CD4-positive, alpha-beta T cell treated with Interleukin-2 at 100 ng/mL for 4 hours (primary cell): ENCODE measurements at places on chromosomes 4 and X.

GRCh38 chr4:182015014-182015413 lies 228.2 kb upstream of the TENM3 start:
- no peak for DNase-seq

DNA sequence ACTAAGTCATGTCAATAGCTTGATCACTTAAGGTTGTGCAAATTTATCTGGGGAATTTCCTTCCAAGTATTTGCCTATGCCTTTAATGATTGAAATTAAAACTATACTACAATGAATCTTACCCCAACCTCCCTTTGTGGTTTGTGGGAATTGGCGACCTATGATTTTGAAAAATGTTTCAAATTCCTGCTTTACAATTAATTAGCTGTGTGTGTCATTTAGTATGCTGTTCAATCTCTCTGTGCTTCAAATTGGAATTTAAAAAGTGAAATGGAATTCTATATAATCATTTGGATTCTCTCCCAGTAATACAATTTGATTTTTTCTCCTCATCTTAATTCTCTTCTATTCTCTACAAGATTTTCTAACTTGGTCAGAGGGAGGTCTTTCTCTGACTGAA lies 2319.5 kb downstream of the ARAP2 start:
- DNase-seq: no peak

DNA sequence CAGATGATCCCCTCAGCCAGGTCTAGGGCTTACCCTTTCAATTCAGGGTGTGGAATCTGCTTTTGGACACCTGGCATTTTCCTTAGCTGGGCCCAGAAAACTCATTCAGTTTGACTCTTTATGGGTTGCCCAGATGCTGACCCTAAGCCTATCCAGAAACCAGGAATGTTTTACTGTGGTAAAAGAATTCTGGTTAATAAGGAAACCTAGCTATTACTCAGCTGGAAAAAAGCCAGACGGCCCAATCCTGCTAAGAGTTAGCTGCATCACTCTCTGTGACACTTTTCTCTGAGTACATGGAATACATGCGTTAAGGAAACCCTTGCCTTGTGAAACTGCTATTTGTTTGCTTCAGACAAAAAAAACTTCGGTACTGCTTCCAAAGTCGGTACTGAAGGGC lies 28.0 kb downstream of the ING2 start:
- no peak for DNase-seq

DNA sequence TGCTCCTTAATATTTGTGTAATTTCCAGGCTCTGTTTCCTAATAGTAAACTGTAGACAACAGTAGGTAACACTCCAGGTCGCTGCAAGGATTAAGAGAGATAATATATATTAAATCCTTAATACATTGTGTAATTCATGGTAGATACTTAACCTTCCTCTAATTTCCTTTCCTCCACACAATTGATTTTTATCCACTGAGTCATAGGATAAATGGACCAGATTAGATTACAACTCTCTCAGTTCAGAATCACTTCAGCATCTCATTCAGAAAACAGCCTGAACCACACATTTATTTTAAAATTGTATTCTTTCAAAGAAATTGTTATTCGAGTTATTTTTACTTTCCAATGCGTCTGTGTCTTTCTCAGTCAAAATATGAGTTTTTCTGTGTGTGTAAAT lies 17.1 kb downstream of the GK2 start:
- DNase-seq: no peak

DNA sequence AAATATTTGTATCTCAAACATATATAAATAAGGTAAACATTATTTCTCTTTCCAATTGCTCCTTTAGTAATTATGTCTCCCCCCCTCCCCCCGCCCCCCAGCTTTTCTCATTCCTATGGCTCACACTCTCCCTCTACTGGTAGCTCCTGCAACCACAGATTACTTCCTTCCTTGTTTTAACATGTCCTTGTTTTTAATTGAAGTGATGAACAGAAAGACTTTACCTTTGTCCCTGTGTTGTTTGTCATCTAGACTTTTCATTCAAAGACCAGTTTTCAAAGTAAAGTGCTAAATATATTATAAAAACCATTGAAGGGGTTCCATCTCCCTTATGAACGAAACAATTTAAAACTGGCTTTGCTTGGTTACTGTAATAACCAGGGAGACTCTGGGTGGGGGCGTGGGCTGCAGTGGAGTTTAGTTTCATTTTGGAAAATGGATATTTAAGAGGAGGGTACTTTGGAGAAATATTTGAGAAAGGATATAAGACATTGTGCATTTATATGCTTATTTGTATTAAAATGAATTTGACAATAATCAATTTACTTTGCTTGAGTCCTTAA lies 352.9 kb downstream of the RAPGEF2 start:
- no peak for DNase-seq

DNA sequence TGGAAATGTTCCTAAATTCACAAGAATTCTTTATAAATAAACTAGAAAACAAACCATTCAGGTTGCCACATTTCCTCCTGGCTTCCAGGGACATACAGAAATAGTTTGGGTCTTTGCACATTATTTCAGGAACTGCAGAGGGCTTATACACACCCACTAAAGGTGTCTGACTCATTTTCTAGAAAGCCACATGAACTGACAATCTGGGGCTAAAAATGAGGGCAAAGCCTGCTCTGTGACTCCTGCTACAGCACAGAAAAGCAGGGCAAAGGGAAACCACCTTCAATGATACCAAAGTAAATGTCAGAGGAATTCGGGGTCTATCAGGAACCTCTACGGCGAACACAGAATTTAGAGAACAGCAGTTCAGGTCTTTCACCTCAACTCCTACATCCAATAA lies 112.2 kb upstream of the MAP3K15 start:
- DNase-seq: peak; percentile 48

- DNase-seq: no peak
Measured at GRCh38 chr4:182738283-182739047, 178.7 kb downstream of the DCTD start.

DNA sequence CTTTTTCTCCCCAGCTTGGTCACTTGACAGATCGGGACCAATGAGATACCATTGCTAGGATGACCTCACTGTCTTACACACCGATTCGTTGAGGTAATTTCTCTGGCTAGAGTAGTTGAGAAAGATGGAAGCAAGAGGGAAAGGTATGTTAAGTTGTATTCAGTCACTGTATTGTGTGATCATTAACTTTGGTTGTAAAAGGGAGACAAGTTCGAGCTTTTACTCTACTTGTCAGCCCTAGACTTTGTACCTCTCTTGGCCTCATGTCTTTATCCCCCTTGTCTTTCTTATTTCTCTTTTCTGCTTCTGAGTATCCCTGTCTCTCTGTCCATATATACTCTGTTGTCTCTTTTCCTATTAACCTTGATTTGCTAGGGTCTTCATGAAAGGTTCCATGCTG lies 15.5 kb downstream of the FMR1 start:
- DNase-seq: no peak

DNA sequence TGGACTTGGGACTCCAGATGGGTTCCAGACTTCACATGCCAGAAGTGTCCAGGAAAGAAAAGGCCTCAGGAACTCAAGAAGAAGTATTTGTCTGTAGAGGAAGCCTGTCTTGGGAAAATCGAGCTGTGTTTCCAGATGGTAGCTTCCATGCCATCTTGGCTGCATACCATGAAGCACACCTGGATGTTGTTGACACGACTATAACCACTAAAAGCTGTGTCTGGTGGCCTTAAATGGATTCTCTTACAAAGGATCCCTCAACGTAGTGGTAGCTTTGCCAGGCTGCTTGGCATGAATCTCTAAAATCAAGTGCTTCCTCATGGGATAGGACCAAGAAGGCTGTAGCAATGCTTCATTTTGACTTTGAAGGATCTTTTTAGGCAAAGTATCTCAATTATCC lies 313.4 kb upstream of the BOD1L1 start:
- DNase-seq: no peak

- DNase-seq: peak; percentile 39
Measured at GRCh38 chr4:76982638-76983584, 33.4 kb downstream of the SEPTIN11 start.

- DNase-seq: no peak
Measured at GRCh38 chr4:189049682-189050081, 891.0 kb upstream of the FRG1 start.

- DNase-seq: no peak
Measured at GRCh38 chrX:10926404-10926803, 184.7 kb upstream of the HCCS start.

- no peak for DNase-seq
Measured at GRCh38 chr4:169493164-169493524, 119.2 kb downstream of the NEK1 start.

GRCh38 chr4:26322346-26322745 lies 1.5 kb downstream of the RBPJ start:
- no peak for DNase-seq

- DNase-seq: no peak
Measured at GRCh38 chrX:3129256-3129655, 88.0 kb downstream of the ARSF start.

GRCh38 chrX:77945910-77946545 lies 23.4 kb downstream of the PGAM4 start:
- DNase-seq: no peak

DNA sequence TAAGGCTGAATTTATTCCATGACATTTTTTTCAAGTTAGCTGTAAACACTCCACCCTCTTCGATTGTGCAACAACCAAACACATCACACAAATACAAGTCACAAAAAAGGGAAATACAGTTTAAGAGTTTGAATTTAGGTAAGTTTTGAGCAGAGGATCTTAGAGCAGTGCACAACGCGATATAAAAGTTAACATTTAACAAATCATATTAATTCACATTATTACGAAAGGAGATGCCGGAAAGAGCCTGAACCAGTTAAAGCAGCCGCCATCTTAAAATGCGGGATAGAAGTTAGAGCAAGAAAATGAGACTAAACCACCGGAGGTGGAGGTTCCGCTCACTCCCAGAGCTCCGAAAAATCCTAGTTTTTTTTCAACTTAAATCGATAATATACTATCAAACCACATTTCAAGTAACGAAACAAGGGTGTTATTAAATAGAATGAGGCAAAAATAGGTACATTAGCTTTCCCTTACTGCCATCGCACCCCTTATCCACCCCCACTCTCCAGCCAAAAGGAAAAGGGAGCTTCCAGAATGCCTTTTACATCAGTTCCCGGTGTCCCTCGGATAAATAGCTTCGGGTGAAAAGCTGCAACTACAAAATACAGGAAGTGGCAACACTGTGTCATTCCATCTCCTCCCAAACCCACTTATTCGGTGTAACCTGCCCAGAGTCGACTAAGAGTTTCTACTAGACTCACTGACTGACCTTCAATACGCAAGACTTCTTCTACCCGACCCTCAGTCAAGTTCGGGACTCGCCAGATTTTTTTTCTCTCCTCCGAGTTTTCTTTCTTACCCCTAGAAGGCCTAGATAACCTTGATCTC lies 1.9 kb downstream of the UBE2D3 start:
- DNase-seq: peak; percentile 45

GRCh38 chr4:19684084-19684483 lies 567.6 kb upstream of the SLIT2 start:
- DNase-seq: no peak

- DNase-seq: peak; percentile 19
Measured at GRCh38 chr4:71338846-71339593, at the start of gene SLC4A4. Gene SLC4A4 (plus strand): TSS chr4:71339020.

GRCh38 chrX:113929004-113929403 lies 654.9 kb upstream of the HTR2C start:
- DNase-seq: no peak

DNA sequence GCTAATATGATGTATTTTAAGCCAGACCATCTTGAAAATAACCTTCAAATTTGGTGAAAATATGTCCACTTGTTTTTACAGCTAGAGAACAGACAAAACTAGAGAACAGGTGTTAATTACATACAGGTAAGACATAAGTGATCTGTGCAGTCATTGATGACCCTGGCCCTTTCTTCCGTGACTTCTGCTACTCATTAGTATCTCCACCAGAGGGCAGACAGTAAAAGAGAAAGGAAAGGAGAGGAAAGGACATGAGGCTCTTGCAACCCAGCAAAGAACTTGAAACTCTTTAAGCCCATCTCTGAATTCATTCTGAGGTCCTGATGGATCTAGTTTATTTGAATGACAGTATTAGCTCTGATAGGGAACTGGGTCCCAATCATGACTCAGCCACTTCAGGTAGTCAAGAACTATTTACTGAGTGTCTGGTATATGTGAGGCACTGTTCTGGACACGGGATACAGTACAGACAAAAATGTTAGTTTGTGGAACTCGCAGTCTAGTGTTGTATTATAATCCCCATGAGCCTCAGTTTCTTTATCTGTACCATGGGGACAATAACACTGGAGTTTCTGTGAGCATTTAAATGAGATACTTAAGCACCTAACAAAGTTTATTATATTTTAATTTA lies 121.0 kb upstream of the TEX13D start:
- DNase-seq: peak; percentile 66

DNA sequence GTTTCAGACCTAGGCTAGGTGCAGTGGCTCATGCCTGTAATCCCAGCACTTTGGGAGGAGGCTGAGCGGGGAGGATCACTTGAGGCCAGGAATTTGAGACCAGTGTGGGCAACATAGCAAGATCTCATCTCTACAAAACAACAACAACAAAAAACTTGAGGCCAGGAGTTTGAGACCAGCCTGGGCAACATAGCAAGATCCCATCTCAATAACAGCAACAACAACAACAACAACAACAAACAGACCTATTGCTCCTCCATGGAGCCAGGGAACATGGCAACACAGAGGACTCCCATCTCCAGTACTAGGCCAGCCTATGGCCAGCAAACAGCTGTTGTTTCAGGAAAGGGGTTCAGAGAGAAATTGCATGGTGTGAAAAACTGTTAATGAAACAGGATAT lies 43.4 kb downstream of the SLC16A2 start:
- no peak for DNase-seq

- no peak for DNase-seq
Measured at GRCh38 chr4:174531486-174531885, 9.2 kb upstream of the HPGD start.

DNA sequence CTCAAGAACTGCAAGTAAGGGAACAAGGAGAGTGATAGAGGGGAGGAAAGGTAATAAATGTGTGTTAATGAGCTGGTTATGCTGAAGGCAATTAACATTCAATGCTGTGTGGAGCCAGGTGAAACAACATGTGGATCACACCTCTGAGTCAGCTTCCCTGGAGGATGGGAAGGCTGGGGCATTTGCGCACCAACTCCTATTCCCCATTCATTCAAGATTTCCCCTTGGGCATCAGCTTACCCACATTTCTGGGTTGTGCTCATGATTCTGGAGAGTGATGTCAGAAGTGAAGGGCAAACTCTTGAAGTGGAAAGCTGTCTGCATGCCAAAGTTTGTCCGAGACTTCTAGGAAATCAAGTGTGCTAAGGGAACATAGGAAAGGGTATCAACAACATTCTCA lies 461.4 kb downstream of the MID1IP1 start:
- DNase-seq: no peak

DNA sequence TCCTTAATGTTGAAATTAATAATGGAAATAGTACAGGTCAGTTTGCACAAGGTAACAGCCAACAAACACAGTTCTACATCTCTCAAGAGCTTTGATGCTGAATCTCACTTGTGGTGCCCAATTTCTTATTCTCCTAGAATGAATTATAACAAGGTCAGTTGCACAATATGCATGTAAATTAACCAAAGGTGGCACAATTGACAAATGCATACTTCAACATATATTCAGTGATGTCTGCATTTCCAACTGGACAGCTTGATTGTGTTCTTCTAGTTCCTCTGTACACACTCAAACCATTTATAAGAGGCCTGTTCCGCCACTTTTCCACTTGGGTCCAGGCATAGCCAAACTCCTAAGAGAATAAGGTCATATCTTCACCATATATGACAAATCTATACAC lies 210.3 kb upstream of the EPHA5 start:
- DNase-seq: no peak

GRCh38 chr4:89797117-89797516 lies 39.8 kb downstream of the SNCA start:
- DNase-seq: no peak
